Lower lobe of right lung (tissue), 2 donors: ENCODE measurements at places on chromosomes 4 and X.

DNA sequence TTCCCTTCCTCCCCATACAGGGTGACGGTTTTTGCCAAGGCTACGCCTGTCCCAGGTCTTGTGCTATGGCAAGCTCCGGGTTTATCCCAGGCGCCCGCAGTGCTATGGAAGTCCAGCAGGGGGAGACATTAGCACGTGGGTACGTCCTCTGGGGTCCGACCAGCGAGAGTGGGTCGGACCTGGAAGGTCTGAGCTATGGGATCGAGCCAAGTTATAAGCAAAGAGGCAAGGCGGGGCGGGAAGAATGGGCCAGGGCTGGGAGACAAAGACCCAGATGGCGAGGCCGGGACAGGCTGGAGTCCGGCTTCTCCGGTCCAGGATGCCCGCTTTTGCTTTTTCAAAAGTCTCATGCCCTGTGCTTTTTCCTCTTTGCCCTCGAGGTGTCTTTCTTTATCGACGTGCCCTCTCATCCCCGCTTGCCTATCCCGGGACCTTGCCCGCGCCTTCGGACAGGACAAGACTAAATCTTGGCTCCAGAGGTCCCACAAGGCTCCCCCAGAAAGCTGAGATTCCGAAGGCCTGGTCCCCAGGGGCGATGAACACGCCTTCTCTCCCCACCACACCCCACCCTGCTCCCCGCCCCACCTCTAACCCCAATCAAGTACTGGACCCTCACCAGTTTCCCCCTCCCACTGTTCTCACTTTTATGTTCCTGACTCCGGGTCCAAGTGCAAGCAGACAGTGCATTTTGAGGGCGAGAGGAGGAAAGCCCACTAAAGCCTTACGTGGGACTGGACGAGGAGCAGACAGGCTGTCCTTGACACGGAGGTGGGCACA lies 785 bp upstream of the EFNB1 start:
- peak; percentile 79 for DNase-seq

DNA sequence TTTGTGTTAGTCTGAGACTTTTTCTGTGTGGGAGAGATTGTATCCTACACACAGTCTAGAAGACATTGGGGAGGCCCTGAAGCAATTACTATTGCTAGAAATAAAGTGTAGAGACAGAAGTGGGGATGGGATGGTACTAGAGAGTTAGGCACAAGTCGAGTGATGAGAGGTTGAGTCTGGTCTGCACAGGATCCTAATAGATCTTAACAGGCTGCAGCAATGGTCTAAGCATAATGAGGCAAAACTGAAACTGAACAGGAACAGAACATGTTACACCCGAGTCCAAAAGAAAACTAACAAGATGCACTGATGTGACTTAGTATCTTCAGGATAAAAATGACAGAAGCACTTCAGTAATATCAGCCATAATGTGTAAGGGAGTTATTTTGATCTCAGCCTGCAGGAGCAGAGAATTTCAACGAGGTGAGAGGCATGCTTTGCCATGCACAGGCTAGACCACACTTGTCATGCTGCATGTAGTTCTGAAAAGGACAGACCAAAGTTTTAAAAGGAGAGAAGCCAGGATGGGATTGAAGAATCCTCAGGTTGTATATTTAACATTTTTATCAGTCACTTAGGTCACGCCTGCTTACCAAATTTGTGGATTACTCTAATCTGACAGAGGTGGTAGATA lies 205.8 kb upstream of the BOD1L1 start:
- no peak for DNase-seq

GRCh38 chr4:133440404-133440803 lies 291.3 kb downstream of the PCDH10 start:
- no peak for DNase-seq

DNA sequence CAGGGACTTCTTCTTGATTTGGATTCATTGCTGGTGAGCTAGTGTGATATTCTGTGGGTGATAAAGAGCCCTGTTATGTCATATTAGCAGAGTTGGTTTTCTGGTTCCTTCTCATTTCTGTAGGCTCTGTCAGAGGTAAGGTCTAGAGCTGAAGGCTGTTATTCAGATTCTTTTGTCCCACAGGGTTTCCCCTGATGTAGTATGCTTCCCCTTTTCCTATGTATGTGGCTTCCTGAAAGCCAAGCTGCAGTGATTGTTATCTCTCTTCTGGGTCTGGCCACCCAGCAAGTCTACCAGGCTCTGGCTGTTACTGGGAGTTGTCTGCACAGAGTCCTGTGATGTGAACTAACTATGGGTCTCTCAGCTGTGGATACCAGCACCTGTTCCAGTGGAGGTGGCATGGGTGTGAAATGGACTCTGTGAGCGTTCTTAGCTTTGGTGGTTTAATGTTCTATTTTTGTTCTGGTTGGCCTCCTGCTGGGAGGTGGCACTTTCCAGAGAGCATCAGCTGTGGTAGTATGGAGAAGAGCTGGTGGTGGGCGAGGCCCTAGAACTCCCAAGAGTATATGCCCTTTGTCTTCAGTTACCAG lies 373.7 kb downstream of the AR start:
- no peak for DNase-seq

DNA sequence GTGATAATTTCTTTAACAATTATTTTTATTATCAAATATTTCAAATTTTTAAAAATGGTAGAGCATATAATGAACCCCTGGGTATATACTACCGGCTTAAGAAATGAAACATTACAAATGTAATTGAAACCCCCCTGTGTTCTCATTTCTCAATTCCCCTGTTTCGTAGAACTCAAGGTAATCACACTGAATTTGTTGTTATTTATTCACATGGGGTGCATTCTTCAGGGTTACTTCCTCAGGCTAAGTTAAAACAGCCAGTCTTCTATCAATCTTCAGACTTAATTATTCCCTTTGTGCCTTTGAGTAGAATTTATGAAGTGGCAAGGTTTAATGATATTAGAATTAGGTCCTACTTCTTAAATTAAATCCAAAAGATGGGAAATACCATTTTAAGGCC lies 128.2 kb downstream of the ANAPC10 start:
- DNase-seq: no peak
